Iris pigment epithelial cell (primary cell): ENCODE measurements at places on chromosomes 4 and X.
A peak's percentile ranks its signal among the peaks of the same experiment; 100 is the strongest.

DNA sequence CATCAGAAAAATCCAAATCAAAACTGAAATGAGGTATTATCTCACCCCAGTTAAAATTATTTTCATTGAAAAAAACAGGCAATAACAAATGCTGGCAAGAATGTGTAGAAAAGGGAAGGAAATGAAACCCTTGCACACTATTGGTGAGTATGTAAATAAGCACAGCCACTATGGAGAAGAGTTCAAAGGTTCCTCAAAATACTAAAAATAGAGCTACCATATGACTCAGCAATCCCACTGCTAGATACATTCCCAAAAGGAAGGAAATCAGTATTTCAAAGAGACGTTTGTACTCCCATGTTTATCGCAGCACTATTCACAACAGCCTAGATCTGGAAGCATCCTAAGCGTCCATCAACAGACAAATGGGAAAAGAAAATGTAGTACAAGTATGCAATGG is 932.4 kb downstream of the PCDH18 start:
- DNase-seq: no peak

DNA sequence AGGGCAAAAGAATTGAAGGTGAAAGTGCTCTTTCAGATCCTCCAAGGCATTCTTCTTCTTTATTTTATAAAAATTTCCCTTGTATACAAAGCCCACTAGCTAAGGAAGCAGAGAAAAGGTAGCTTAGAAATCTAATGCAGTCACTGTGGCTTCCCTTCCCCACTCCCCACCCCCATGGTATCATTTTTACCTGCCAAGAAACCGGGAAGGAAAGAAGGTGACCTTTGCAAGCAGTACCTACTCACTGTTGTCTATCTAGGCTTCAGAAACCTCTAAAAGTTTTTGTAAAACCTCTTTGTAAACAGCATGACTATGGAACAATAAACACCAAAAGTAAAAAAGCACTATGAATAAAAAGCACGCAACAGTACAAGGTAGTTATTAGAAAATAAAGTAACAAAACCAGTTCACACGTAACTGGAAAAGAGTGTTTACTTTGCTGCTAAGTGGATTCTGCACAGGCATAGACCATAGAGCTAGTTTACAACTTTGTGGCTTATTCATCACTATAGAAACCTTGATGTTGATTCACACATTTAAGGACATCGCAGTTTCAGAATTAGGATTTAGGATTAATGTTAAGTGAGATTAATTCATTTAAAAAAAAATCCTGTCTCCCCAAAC is 109.6 kb upstream of the FTHL17 start:
- no peak for DNase-seq

- peak; percentile 40 for DNase-seq
Observed at GRCh38 chrX:105876658-105877057, 54.3 kb downstream of the NRK start.

DNA sequence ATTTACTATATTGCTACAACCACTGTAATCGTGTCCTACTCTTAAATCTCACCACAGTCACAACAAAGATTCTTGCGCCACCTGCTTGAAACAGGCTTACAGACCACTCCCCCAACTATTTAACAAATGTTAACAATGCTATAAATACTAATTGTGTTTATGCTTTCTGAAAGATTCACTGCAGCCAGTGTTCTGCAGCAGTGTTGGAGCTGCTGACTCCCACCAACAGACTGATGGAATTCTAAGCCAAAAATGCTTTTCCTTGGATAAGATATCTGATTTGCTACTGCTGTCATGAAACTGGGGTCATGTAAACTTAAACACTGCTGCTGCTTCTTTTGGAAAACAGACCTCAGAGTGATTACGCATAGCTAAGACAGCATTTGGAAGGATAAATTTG is 244.2 kb upstream of the MAB21L2 start:
- peak; percentile 55 for DNase-seq

GRCh38 chr4:122671919-122672490 is 51.1 kb upstream of the IL21 start:
- no peak for DNase-seq

- DNase-seq: no peak
Observed at GRCh38 chr4:146890301-146890700, 55.4 kb downstream of the TTC29 start.

- DNase-seq: no peak
Observed at GRCh38 chr4:106373026-106373425, 4.4 kb upstream of the GIMD1 start.

DNA sequence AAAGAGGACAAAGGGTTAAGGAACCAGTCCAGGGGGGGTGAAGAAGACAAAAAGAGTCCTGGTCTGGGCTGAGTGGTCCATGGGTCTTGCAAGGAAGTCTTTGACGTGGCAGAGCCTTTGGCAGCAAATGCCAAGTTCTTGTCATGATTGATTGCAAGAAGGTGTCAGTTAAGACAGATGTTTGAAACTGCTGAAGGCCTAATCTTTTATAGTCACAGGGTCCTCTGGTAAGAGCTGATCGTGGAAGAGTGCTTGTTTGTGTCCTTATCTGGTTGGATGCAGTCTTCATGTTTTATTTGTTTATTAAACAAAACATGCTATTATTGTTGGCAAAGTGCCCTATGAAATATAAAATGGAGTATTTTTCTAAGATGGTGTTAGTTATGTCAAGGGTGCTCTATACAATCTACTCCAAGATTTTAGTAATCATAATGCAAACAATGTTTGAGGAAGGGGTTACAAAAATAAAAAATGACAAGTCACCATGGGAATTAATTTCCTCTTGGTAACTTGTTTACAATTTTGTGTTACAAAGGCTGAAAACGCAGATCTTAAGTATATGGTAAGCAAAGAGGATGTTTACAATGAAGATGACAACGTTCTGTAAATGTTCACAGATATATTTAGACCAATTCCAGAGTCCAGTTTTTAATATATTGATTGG is 85.9 kb downstream of the MAGED4 start:
- no peak for DNase-seq

GRCh38 chr4:138344054-138344453 is 101.9 kb upstream of the SLC7A11 start:
- no peak for DNase-seq

- DNase-seq: no peak
Observed at GRCh38 chrX:124455966-124456365, 109.6 kb downstream of the SH2D1A start.

DNA sequence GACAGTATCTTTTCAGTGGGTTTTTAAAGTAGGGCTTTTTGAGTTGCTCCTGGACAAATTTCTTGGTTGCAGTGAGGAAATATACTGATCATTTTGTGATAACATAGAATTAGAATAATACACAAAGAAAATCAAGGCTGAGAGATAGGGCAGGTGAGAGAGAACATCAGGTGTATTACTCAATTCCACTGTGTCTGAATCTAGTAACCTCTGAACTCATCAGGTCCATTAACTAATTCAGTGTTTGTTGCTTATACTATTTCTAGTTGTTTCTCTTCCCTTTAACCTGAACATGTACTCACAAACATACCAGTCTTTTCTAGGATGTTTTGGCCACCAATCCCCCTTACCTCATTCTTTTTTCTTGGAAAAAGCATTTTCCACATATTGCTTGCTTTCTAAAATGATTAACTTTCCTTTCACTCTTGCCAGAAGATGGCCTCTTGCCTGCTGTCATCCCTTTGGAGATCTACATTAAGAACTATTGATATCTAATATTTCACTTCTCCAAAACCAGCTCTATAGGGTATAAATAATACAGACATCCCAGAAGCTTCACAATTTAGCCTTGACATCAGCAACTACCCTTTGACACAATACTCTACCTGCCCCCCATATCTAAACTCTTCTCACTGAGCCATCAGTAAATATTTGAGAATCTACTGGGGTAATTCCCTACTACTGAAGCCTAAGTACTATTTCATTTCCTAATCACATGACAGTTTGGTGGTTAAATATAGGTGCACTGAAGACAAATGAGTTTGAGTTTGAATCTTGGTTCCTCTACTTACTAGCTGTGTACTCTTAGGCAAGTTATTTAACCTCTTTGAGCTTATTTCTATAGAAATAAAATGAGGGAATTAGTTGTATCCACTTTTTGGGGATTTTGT is 470.8 kb upstream of the IGFBP7 start:
- DNase-seq: no peak

DNA sequence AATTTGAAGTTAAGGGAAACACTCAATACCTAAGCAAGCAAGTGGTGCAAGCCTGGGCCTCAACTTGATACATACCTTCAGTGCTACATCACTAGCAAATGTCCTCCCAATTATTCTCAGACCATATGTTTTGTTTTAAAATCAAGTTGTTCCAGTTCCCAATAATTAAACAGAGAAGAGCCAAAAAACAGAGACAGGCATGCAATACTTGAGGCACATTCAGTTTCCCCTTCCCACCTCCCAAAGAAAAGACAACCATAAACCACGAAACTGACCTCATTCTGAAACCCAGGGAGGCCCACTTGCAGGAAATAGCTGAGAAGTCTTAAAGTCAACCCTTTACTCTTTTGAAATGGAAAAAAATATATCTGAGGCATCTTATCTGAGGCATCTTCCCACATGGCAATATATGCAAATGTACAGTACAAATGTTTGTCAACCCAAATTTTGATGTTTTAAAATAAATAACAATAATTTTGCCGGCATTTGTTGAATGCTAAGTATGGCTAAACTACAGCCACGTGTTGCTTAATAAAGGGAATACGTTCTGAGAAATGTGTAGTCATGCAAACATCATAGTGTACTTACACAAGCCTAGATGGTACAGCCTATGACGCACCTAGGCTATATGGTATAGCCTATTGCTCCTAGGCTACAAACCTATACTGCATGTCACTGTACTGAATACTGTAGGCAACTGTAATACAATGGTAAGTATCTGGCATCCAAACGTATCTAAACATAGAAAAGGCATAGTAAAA is 147.5 kb downstream of the TSPAN5 start:
- peak; percentile 89 for DNase-seq

DNA sequence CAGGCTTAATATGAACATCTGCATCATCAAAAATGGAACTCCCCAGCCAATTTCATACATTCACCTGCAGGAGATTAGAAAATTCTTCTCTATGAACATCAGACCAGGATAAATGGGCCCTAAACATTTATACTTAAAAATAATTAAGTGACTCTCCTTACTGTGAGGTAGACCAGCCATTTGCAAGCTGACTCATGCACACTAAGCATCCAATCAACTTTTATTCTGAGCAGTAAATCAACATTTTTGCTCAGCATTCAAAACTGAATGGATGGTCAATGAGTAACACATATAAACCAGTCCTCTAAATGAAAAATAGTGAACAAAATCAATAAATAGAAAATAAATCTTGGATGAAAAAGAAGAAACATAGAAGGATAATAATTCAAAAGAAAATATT is 19.9 kb upstream of the PCDH10 start:
- DNase-seq: peak; percentile 48

- peak; percentile 71 for DNase-seq
Observed at GRCh38 chr4:80213117-80213815, 16.0 kb downstream of the PRDM8 start.

DNA sequence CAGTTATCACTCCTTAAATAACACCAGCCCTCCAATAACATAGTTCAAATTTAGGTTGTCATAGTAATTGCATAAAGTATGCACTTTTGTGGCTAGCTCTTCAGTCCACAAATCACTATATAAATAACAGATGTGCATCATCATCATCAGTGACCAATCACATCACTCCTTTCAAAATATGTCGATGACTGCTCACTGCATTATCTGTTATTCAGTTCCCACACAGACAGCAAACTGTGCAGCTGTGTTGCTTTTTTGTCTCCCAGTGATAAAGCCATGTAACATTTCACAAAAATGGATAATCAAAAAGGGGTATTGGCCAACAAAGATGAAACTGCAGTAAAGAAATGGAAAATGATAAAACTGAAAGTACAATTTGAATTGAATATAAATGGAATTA is 205.4 kb downstream of the DCLK2 start:
- peak; percentile 97 for DNase-seq
